LoVo (cell line): ENCODE measurements at places on chromosomes 1 and 21.

- no peak for DNase-seq
Observed at GRCh38 chr1:107293901-107294613, 153.2 kb downstream of the NTNG1 start.

DNA sequence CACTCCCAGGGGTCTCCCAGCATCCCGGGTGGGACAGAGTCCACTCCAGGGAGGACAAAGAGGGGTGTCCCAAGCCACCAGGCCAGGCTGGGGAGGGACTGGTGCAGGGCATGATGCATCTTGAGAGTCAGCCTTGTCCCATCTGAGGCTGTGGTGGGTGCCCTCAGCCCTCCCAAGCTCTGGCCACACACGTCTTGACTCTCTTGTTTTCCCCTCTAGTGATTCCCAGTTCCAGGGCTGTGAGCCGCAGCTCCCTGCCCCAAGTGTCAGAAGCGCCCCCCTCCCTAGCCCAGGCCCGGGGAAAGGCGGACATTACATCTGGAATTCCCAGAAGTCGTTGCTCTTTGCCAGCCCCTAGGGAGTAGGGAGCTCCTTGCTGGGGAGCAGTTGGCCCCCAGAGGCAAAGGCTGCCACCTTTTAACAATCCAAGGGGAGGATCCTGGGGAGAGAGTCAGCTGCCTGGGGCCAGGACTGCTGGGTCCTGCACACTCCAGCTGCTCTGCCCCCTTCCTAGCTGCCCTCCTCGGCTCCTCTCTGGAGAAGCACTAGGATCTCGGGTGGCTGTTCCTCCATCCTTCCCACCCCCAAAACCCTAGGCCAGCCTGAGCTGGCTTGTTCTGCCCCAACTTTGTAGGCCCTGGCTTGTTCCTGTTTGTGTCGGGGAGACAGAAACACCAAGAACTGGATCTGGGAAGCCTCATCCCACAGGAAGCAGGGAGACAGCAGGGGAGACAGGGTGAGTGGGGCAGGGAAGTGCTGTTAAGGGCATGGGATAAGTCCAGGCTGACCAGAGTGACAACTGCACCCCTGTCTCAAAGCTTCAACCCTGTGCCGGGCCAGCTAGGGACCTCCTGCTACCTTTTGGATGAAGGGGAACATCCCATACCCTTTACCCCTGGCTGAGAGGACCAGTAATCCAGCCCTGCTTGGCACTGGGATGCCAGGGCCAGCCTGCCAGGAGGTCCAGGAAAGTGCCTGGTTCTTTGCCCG, 3.2 kb upstream of the PTPN7 start:
- no peak for DNase-seq

DNA sequence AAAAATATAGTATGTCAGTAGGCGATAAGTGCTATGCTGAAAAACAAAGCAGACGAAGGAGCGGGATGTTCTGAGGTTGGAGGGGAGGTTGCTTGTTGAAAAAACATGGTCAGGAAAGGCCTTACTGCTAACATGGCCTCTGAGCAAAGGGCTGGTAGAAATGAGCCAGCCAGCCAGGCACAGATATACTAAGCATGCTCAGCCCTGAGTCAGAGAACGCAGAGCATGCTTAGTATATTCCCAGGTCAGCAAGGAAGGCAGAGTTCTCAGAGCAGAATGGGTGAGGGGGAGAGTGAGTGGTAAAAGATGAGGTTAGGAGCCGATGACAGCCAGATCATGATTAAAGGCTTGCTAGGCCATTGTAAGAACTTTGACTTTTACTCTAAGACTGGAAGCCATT, 36.7 kb downstream of the ZBTB40 start:
- DNase-seq = no peak

DNA sequence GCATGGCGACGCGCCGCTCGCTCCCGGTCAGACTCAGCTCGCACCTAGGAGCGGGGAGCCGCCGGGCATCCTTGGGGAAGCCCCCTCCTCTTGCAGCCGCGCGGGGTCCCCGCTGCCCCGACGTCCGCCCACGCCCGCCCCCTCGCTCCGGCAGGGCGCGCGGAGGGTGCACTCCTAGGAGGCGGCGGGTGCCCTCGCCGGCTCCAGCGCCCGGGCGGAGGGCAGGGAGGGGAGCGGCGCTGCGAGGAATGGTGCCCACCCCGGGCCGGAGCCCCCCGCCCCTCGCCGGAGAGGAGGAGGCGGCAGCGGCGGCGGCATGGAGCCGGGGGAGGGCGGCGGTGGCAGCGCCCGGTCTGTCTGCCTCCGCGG, 488 bp downstream of the FAM78B start:
- DNase-seq = no peak

DNA sequence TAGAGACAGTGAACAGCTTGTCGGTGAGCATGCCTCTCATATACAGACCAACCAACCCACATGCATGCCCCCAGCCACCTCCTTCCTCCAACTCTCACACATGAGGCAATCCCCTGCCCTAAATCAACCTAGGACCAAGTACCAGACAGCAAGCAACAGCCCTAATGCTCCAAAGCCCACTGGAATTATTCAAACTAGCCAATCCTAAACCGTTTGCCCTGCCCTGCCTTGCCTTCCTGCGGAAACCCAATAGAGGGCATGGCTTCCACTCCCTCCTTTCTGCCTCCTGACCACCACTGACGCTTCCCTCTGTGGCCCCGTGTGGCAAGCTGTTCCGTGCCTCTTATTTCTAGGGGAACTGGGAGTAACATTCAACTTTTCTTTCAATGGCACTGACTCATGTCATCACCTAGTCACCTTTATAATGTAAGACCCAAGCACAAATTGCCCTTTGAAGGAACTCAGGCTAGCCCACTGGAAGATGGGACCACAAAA, 129.3 kb upstream of the GJB5 start:
- DNase-seq = no peak

- DNase-seq = no peak
Observed at GRCh38 chr1:154574716-154575115, 7.1 kb downstream of the CHRNB2 start.

DNA sequence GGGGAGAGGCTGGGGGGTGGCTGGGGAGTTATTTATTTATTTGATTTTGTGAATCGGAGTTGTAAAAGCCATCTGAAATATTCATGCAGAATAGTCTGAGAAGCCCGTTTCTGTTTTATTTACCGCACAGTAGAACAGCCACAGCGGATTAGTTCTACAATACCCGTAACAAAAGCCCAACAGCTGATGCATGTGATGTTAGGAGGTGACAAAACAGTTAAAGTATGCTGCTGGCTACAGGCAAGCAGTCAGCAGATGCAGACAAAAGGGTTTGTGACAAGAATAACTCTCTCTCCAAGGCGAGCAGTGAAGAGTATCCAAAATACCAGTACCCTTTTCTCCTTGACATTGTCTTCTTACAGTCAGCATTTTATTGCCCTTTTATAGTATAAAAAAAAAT, 42.0 kb downstream of the PROX1 start:
- DNase-seq = no peak

DNA sequence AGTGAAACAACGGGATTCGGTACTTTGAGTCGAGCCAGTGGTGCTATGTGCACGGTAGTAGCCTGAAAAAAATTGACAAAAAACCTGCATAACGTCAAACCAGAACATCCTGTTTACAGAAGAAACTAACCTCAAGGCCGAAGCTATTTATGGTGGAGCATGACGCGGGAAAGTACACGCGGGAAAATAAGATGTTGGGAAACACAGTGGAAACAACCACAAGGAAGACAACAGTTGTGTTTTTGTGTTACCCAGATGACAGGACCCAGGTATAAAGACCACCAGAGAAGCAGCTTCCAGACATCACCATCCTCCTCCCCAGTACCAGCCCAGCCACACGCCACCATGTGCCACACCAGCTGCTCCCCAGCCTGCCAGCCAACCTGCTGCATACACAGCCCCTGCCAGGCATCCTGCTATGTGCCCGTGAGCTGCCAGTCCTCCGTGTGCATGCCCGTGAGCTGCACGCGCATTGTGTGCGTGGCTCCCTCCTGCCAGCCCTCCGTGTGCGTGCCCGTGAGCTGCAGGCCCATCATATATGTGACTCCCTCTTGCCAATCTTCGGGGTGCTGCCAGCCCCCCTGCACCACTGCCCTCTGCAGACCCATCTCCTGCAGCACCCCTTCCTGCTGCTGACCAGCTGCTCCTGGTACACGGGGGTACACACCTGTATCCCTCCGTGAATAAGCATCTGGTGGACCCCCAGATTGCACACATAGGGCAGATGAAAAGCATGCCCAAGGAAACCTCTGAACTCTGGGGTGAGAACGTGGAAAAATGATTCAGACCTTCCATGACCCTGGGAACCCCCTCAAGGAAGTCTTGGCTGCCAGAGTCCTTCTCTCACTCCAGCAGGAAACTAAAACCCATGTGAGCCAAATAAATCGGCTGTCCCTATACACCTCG, at the start of gene KRTAP12-3:
TSS of gene KRTAP12-3 (plus strand) at position 298 of the 906 bp plus-strand sequence. CDS start at position 346, 48 bp downstream.
- DNase-seq = no peak

DNA sequence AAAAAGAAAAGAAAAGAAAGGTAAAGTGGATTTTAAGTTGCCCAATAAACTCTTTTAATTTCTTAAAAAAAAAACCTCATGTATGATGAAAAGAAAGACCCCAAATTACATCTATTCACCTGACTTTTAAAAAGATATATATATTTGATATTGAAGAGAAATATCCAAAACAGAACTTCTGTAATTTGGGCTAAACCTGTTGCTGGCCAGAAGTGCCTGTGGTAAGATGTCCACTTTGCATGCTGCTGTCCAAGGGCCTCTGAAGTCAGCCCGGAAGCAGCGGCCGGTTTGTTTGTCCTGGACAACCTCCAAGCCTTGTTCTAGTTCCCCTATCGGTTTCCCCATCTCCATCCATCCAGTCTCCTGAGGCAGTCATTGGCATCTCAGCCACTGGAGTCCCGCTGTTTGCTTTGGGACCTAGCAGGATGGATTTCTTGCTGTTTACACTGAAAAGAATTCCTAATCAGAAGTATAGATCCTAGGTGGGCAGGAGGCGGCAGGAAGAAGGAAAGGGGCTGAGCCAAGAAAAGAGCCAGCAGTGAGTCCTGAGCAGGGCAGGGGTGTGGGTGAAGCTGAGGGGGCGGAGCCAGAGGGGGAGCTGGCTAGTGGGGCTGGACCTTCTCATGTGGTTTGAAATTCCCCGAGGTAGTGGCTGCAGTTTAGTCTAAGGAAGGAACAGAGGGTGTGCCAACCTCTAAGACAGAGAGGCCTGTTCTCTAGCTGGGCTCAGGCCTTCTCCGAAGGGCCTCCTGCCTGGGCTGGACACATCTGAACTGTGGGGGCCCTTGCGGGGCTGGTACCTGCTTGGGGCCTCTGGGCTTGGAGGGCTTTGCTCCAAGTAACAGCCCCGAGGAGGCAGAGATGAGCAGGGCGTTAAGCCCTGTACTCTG, 3.3 kb downstream of the NCMAP start:
- DNase-seq = peak; percentile 11

DNA sequence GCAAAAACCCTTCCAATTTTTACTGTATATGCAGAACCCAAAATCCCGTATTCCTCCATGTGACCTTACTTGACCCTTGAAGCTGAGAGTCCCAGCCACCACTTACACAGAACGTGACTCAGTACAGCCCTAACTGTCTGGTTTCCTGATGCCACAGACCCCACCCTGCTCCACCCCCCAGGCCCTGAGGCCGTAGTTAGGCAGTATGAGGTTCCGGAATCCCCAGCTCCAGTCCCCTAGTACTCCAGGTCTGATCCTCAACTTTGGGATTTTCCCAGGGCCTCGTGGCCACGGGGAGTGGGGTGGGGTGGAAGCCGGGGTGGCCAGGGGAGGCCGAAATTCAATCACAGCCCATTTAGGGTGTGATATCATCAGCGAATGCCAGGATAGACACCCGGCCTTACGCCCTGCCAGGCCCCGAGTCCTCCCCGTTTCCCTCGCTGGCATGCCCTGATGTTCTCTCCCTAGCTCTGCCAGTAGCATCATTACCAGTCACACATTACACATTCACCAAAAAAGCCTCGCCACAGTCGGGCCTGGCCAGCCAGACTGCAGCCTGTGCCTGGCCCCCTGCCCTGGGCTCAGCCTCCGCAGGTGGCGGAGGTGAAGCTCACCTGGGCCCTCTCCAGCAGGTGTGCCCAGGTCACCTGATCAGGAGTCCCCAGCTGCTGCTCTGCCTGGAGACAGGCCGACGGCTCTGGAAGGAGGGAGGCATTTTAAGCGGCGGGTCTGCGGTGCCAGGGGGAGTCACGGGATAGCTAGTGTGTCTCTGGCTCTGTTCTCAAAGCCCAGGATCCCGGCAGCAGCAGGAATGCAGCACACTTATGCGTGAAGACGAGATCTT, 70.8 kb downstream of the SCCPDH start:
- DNase-seq = no peak

DNA sequence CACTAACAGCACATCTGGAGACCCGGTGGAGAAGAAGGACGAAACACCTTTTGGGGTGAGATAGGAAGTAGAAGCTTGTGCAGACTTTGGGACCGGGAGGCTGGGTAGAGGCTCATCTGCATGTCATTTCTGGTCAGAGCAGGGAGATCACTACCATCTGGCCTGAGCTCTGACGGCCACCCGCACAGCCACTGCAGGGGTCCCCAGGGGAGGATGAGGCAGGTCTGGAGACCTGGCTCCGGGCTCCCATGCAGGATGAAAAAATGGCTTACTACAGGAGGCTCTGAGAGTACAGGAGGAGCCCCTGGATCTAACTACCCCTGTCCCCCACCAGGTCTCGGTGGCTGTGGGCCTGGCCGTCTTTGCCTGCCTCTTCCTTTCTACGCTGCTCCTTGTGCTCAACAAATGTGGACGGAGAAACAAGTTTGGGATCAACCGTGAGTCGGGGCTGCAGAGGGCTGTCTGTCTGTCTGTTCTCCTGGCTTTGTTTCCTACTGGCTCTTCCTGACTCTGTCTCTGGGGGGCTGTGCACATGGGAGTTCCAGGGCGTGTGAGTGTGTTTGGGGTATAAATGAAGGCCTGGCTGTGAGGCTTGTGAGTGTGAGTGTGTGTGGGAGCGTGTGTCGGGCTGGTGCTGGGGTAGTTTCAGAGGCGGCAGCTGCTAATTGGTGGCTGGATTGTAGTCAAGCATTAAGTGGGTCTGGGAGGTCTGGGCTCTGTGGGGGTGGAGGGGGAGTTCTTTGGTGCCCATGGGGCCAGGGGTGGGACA, 14.1 kb downstream of the NTRK1 start:
- no peak for DNase-seq

- DNase-seq = no peak
Observed at GRCh38 chr1:1177452-1178206, 3.9 kb downstream of the TTLL10 start.

DNA sequence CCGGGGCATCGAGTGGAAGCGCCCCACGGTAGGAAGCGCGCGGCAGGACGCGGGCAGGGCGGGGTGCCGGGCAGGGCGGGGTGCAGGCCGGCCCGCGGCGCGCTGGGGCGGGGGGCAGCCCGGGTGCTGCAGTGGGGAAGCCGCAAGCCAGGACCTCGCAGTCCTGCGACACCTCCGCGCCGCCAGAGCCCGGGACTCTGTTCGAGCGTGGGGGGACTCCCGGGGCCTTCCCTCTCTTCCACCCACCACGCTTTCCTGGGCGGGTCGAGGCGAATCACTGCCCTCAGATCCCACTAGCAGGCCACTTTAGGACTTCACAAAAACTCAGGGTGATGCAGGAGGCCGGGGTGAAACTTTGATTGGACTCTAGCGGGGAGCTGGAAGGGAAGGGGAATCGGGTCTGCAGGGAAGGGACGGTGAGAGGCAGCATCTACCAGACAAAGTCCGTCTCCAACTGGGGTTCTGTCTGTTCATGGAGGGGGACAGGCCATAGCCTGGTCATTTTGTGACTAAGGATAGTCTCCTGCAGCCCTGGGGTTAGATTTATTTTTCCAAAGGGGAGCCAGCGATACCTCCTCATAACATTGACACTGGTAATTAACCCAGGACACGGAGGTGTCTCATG, 623 bp downstream of the CAPN2 start:
- no peak for DNase-seq
